ENCODE measurements at places on chromosomes 2 and 18.

GRCh38 chr2:61220768-61221167 is 58.8 kb downstream of the C2orf74 start:
- DNase-seq: no peak

GRCh38 chr2:100188326-100188725 is 45.9 kb upstream of the AFF3 start:
- no peak for DNase-seq

- DNase-seq: no peak
Measured at GRCh38 chr2:26584191-26584590, 57.0 kb downstream of the CIB4 start.

DNA sequence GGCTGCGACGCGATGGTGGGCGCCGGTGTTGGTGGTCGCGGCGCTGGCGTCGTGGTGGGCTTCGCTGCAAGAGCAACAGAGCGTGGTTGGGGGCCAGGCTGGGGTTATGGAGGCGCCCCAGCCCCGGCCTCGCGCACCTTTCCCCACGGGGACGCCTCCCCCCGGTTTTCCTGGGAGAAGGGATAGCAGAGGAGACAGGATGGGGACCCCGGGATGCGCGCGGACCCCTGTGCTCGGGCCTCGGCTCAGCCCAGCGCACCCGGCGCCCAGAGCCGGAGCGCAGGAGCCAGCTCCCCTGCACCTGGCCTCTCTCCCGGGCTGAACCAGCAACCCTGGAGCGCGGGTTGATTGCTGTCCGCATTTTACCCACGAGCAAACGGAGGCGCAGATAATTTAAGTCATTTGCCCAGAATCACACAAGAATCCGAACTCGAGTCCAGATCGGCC is 1.0 kb downstream of the CD8A start:
- no peak for DNase-seq

GRCh38 chr2:7530001-7530400 is 612.8 kb downstream of the RNF144A start:
- DNase-seq: no peak

DNA sequence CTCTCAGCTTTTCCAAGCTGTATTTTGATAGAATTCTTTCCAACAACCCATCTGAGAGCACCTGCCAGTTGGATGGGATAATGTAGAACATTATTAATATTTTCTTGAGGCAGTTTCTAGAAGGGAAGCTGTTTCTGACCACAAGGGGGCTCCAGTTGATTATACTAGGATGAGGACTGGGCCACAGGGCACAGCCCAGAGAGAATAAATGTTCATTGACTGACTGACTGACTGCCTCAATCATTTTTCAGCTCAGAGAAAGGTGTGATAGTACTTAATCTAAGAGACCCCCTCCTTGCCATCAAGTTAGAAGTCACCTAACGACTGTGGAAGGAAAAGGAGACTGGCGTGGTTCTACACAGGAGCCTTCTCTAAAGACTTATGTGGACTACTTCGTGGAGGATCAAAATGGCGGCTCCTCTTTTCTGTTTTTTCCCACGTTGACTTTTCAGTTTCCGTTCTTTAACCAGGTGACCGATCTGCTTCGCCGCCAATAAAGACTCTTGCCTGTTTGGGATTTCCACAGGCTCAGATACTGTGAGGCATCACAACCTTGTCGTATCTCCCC is 31.9 kb upstream of the CREG2 start:
- no peak for DNase-seq

DNA sequence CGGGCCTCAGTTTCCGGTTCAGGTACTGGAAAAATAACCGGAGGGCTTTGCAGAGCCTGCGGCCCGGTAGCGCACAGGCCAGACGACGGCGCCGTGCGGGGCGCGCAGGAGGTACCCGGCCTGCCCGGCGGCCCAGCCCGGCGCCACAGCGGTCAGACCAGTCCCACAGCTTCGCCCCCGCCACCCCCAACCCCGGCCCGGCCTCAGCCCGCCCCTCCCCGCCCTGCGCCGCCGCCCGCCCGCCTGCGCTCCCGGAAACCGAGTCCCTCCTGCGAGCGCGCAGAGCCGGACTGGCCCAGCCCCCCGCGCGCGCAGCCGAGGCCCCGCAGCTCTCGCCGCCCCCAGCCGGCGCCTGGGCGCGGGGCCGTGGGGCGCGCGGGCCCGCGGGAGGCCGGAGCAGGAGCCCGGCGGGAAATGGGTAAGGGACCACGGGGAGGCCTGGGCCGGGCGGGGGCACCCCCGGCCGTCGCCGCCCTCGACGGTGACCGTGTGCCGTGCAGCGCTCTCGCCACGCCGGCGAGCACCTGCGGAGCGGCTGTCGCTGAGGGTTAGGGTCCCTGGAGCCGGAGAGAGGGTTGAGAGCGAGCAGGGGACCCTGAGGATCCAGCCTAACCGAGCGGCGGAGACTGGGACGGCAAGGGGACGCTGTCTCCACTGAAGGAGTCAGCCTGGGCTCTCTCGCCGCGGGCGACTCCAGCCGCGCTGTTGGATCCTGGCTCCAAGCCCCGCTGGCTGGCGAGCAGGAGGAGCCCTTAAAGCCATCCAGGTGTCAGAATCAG is 16.5 kb upstream of the PSD4 start:
- DNase-seq: peak; percentile 45

GRCh38 chr2:88061295-88061694 is 5.7 kb upstream of the KRCC1 start:
- DNase-seq: no peak

- no peak for DNase-seq
Measured at GRCh38 chr2:239008004-239008403, 160.1 kb downstream of the TWIST2 start.

DNA sequence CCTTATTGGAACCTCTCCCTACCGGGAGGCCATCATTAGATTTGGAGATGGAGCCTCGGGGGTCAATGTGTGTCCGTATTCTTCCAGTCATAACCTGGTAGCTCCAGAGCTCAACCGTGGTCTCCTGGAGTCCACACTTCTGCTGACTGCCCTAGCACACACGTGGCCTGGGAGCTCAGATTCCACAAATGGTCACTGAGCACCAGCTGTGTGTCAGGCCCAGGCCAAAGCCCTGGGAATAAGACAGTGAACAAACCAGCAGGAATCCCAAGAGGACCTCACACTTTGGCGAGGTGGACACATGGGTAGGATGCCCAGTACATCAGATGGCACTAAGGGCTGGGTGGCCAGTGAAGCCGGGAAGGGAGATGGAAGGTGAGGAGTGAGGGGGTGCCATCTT is 15.5 kb downstream of the GYPC start:
- DNase-seq: no peak

DNA sequence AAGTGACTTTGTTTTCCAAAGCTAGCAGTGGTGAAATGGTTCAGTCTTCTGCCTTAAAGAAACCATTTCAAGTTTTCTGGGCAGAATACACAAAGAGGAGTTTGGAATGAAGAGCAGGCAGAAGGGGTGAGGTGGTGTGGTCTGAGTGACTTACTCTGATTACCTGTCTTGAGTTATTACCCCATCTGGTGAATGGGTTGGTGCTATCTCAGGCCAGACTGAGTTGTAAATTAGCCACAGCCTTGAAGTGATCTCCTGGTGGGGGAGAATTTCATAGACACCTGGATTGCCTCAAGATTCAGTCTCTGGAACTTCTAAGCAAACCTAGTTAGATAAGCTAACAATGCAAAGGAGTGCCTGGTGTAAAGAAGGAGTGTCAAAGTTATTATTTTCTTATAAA is 983.5 kb upstream of the NXPH2 start:
- no peak for DNase-seq

DNA sequence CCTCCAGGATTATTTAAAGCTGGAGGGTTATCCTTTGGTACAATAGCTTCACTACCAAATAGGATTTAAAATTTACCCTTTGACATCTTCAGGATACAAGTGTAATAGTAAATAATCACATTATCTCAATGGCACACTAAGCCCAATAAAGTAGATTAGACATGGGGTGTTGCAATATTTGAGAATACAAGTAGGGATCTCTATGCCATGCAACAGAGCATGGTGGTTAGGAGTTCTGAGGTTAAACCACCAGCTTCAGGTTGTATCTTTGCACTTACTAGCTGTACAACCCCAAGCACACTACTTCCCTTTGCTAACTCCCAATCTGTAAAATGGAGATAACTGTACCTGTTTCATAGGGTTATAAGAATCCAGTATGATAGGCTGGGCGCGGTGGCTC is 6.2 kb downstream of the MBD2 start:
- DNase-seq: no peak

DNA sequence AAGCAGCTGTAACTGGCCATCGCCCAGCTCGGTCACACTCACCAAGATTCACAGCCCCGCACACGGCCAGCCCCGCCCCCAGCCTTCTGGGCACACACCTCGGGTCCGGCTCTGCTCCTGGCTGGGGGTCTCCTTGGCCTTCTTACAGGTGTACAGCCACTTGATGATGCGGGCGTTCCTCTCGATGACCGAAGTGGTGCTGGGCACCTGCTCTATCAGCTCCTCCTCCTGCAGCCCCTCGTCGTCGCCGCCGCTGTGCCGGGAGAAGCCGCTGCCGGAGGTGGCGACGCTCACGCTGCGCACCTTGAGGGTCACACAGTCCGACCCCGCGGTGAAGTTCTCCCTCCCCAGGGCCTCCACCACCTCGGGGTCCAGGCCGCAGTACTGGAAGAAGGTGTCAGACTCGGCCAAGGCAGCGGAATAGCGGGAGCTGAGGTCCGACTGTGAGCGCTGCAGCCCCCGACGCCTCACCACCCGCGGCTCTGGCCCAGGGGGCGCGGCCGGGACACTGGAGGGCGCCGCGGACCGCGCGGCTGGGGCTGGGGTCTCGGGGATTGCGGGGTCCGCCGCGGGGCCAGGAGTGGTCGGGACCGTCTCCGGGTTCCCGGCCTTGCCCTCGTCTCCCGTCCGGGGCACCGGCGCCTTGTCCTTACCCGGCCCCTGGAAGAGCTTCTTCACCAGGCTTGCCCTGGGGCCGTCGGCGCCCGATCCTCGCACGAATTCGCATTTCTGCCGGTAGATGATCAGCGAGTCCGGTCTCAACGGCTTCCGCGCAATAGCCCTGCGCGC is 769 bp downstream of the FAM110C start:
- no peak for DNase-seq

DNA sequence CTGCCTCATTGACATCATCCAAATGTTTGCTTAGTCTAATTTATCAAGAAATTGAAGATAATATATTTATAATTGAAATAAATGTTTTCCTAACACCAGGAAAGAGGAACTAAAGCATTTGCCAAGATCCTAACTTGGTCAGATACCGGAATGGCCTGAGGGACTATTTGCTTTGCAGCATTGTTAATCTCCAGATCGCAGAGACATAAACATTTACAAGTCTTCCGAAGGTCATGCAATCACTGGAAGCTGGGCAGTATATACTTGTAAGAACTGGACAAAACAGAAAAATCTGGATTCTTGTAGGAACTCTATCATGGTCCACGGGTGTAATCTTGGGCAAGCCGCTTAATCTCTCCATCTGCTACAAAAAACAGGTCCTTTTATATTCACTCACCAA is 42.2 kb downstream of the CYBRD1 start:
- no peak for DNase-seq

GRCh38 chr18:12656938-12657683 is 796 bp downstream of the SPIRE1 start:
- DNase-seq: no peak

DNA sequence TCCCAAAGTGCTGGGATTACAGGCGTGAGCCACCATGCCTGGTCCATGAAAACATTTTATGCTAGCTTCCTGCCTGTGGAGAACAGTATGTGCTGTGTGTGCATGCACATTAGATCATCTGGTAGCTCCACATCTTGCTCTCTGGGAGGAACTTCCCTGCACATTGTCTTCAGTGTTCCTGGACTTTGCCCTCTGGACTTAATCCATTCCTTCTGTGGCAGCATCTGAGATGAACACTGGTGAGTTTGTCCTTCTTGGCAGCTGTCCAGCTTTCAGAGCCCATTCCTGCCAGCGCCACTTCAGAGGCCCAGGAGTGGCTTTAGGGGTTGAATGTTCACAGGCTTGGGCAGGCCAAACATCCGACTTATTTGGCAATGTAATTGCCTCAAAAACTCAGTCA is 65.2 kb downstream of the POU3F3 start:
- DNase-seq: no peak

DNA sequence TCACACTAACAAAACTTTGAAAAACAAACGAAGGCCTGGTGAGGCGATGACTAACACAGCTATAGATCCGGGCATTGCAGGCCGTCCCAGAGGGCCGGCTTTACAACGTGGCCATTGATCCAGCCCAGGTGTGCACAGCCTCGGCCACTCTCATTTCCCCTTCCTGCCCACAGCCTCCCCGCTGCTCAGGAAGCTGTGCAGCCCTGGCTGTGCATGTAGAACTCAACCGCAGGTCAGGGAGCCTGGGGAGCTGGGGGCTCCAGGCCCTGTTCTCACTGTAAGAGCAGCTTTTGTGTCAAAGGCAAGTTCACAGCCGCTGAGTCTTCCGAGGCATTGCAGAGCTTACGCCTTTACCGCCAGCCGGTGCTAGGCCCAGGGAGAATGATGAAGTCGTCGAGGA is 87.2 kb downstream of the LONRF2 start:
- DNase-seq: no peak

DNA sequence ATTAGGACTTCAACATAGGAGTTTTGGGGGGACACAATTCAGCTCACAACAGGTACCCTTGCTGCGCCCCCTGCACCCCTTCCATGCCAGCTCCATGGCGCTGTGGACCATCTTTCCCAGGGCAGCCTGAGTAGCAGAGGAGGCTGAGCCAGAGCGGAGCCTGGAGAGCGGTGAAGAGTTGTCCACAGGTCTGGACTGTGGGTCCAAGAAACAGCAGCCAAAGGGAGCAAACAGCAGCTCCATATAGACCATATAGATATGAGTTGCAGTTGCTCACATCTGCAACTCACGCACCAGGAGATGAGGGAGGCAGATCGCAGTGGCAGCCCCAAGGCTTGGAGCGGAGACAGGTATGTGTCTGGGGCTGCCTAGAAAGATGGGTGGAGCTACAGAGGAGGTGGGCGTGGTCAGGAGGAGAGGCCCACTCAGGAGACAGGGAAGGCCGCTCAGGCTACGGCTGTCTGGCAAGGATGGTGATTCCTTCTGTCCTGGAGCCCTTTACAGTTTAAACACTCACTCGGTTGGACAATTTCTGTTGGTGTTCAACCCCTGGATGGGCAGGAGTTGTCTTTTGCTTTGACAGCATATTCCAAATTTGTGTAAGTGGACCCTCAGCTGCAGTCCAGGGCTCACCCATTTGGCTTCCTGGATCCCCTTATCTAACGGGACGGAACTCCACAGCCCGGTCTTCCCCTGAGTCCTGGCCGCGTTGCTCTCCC is 155.1 kb downstream of the LPIN1 start:
- no peak for DNase-seq

- DNase-seq: no peak
Measured at GRCh38 chr2:173458991-173459780, 104.5 kb downstream of the CDCA7 start.

- DNase-seq: no peak
Measured at GRCh38 chr2:199230091-199230490, 227.6 kb downstream of the SATB2 start.
